ENCODE measurements at places on chromosomes 4 and X.

GRCh38 chr4:173919196-173919595, 364.3 kb downstream of the FBXO8 start:
- DNase-seq: no peak

DNA sequence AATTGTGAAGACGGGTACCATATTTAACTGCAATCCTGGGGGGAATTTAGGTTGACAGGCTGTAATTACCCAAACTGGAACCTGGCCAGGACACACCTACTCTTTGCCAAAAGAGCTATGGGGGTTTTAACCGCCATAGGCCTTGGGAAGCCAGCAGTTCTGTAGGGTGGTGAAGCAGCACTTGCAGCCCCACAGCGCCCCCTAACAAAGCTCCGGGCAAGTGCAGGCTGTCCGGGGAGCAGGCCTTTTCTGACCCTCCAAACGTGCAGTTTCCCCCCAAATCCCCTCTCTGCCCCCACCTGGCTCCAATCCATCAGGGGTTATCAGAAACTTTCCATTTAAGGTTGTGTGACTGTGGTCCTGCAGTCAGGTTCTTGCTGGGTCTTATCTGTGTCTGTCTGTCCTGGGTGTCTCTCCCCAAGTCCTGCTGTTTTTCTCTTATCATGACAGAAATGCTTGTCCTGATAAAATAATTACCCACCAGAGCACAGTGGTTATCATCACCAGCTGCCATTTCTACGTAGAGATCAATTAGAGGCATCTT, 350.9 kb downstream of the MID1IP1 start:
- peak; percentile 60 for DNase-seq

GRCh38 chr4:174216799-174217272, 66.6 kb downstream of the FBXO8 start:
- DNase-seq: no peak

DNA sequence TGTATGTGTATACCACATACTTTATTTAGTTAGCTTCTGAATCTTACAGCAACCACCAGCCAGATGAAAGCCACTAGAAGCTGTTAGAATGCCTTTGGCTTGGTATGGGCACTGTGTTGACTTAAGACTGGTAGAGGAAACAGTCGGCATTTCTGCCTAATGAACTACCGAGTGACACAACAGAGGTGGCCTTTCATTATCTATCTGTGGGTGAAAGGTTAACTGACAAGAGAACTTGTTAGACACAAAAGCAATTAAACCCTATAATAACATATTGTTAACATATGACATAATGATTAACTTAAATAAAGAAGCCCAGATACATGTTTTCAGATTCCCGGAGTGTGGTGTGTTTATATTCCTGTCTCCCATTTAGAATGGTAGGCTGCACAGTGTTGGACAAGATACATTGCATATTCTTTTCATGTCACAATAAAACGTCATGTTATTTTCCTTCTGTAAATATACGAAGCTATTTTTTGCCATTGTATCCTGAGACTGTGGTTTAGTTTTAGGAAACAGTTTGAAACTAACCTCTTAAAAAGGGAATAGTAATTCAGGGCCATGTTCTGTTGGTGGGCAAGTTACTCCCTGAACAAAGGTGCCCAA, 181.5 kb downstream of the SLIT2 start:
- no peak for DNase-seq

GRCh38 chrX:75522565-75523431, at the start of gene ZDHHC15:
Gene ZDHHC15 (minus strand): TSS chrX:75523037. CDS start chrX:75523024, 13 bp downstream.
- peak; percentile 11 for DNase-seq

Measured in HL-60 (cell line).